NCI-H2107 (cell line): ENCODE measurements at places on chromosomes 6 and 20.

GRCh38 chr6:150503041-150503440 lies 96.6 kb upstream of the PLEKHG1 start:
- no peak for DNase-seq

DNA sequence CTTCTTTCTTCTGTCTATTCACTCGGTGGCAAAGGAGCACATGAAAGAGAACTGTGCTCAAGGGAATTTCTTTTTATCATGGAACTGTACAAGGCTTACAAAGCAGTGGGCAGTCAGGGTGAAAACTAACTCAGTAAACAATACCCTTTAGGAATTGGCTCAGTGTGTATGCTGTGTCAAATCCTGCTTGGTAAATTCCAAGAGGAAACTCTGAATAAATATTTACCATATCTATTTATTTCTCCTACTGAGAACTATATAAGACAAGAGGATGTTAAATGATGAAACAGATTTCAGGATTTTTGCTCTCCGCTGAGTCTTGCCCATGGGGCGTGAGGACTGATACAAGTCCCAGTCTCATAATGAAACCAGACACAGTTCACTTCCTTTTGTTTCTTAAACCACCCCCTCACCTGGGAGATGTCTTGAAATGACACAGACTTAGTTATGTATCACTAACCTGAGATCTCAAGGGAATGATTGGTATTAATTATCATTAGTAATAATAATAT lies 188.8 kb downstream of the BACH2 start:
- DNase-seq: no peak

DNA sequence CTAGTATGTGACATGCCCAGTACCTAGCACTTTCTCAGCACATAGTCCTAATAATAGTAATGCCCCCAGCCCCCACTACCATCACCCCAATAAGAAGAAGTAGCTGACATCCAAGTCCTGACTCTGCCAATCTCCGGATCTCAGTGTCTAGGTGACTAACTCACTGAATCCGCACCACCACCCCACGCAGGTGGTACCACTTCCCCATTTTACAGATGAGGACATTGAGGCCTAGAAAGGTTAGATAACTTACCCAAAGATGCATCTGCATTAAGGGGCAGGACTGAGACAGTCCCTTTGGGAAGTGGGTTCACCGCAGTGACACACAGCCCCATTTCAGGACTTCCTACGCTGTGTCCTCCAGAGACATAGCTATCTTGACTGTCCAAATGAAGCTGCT lies 241.2 kb downstream of the TFAP2C start:
- no peak for DNase-seq

GRCh38 chr6:142413111-142413510 lies 111.3 kb downstream of the ADGRG6 start:
- DNase-seq: no peak

DNA sequence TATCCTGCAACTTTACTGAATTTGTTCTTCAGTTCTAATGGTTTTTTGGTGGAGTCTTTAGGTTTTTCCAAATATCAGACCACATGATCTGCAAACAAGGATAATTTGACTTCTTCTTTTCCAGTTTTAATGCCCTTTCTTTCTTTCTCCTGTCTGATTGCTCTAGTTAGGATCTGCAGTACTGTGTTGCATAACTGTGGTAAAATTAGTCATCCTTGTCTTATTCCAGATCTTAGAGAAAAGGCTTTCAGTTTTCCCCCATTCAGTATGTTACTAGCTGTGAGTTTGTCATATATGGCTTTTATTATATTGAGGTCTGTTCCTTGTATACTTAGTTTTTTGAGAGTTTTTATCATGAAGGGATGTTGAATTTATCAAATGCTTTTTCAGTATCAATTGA lies 4.3 kb downstream of the MICA start:
- DNase-seq: no peak

- DNase-seq: no peak
Measured at GRCh38 chr6:137823826-137824555, 43.1 kb upstream of the TNFAIP3 start.

GRCh38 chr20:2984028-2984501 lies 59.4 kb upstream of the GNRH2 start:
- no peak for DNase-seq

GRCh38 chr20:44585057-44585963 lies 2.9 kb downstream of the PKIG start:
- DNase-seq: no peak

- no peak for DNase-seq
Measured at GRCh38 chr20:13149371-13150105, 71.5 kb upstream of the ISM1 start.

- DNase-seq: no peak
Measured at GRCh38 chr20:25859649-25860530, 163.2 kb upstream of the ZNF337 start.
